CD4-positive, CD25-positive, alpha-beta regulatory T cell (primary cell): ENCODE measurements at places on chromosomes 12 and 14.

- no peaks in the 10 kb centered on the region for H3K27me3 ChIP-seq
- no peaks in the 10 kb centered on the region for H3K4me1 ChIP-seq
- H3K36me3 ChIP-seq = no peaks in the 10 kb centered on the region
- H3K4me3 ChIP-seq = no peak overlapping the region
- no peak overlapping the region for H3K27ac ChIP-seq
Measured at GRCh38 chr14:38669027-38669426, 413.1 kb upstream of the CLEC14A start.

GRCh38 chr12:31804185-31804504 is 75.3 kb upstream of the AMN1 start:
- H3K4me3 ChIP-seq = peak overlapping the region; percentile 81
- H3K27ac ChIP-seq = peak overlapping the region; percentile 52
- H3K27me3 ChIP-seq = no peaks in the 10 kb centered on the region
- DNase-seq = no peak
- H3K4me1 ChIP-seq = peaks cover 39% of the 10 kb centered on the region

GRCh38 chr12:1810201-1810930 is 10.0 kb upstream of the LRTM2 start:
- H3K4me3 ChIP-seq = no peak overlapping the region
- peaks cover 4% of the 10 kb centered on the region for H3K4me1 ChIP-seq
- H3K27ac ChIP-seq = no peak overlapping the region
- H3K36me3 ChIP-seq = no peaks in the 10 kb centered on the region

DNA sequence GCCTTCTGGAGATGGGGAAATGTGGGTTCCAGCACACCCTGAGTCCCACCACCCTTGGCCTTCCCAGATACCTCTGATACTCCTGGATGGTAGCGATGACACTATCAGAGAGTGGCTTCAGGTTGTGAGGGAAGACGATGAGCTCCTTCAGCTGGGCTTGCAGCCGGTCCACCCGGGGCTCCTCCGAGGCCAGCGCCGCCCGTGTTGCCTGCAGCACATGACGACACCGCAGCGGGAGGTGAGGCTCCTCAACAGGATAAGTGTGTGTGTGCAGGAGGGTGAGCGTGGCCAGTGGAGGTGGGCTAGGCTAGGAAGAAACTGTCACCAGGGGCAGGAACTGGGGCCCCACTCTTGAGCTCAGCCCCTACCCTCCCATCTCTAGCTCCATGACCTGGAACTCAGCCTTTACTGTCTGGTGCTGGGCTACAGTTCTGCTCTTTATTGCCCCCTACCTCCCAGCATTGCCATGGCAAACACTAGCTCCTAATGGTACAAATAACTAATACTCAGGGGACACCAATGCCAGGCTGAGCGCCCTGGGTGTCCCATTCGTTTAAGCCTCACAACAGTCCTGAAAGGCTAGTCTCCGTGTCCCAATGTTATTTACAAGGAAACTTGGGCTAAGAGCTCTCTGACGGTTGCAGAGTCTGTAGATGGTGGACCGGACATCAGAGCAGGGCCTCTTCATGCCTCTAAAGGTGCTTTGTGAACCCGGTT is 64.1 kb downstream of the SYNE3 start:
- no peak for DNase-seq
- H3K4me3 ChIP-seq = no peak overlapping the region
- H3K36me3 ChIP-seq = peaks cover 91% of the 10 kb centered on the region
- H3K4me1 ChIP-seq = no peaks in the 10 kb centered on the region
- no peak overlapping the region for H3K27ac ChIP-seq

- peaks cover 5% of the 10 kb centered on the region for H3K27me3 ChIP-seq
- H3K4me1 ChIP-seq = peaks cover 14% of the 10 kb centered on the region
- no peak for DNase-seq
- no peak overlapping the region for H3K4me3 ChIP-seq
- H3K36me3 ChIP-seq = no peaks in the 10 kb centered on the region
Measured at GRCh38 chr14:100155049-100155621, 4.3 kb downstream of the DEGS2 start.

- H3K4me1 ChIP-seq = no peaks in the 10 kb centered on the region
- peaks cover 3% of the 10 kb centered on the region for H3K27me3 ChIP-seq
- H3K4me3 ChIP-seq = no peak overlapping the region
- no peak overlapping the region for H3K27ac ChIP-seq
- DNase-seq = peak; percentile 15
- no peaks in the 10 kb centered on the region for H3K36me3 ChIP-seq
Measured at GRCh38 chr12:58346032-58346632, 404.8 kb downstream of the ATP23 start.

DNA sequence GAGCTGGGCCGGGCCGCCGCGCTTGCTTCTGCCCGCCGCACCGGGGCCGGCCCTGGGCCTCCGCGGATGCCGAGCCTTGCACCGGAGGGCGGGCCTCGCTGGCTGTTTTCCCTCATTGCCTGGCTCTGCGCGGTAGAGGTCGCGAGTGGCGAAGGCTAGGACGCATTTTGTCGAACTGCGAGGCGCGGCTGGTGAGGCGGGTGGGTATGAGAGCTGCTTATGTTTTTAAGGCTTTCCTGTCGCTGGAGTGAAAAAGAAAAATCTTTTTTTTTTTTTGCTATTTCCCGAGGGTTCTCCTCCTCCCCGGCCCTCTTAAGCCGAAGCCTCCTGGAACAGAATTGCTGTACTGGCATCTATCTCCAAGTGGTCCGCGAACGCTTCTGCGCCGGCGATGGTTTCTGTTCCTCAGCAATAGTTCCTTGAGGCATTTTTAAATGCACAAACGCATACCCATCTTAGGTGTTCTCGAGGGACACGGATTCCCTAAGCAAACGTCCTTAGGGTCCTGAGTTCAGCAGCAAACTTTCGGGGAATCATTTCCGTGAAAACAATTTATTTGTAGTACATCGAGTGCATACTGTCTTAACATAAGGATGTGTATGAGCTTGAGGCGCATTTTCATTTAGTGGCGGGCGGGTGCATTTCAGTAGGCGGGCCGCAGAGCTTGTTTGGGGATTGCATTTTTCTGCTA is 631 bp downstream of the RESF1 start:
- no peaks in the 10 kb centered on the region for H3K27me3 ChIP-seq
- peaks cover 55% of the 10 kb centered on the region for H3K4me1 ChIP-seq
- peak; percentile 77 for DNase-seq

DNA sequence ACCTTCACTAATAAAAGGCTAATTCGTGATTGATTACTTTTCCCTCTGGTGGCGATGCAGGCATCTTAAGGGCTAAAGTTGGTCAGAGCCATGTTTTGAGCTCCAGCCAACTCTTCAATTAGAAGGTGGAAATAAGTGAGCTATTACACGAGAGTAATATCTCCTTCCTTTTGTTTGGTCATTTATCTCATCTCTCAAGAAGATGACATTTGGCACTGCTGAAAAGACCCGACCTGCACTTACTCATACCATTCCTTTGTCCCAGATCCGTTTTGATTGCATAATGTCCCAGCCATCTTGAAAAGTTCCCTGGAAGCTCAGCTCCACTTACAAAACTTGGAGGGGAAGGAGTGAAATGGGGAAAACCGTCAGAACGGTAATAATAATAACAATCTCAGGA is 316.2 kb downstream of the VRK1 start:
- no peaks in the 10 kb centered on the region for H3K27me3 ChIP-seq
- DNase-seq = no peak
- H3K27ac ChIP-seq = no peak overlapping the region
- no peak overlapping the region for H3K4me3 ChIP-seq

- DNase-seq = no peak
- peaks cover 15% of the 10 kb centered on the region for H3K4me1 ChIP-seq
- H3K4me3 ChIP-seq = no peak overlapping the region
- H3K36me3 ChIP-seq = no peaks in the 10 kb centered on the region
Measured at GRCh38 chr12:52359621-52360061, 7.6 kb downstream of the KRT85 start.

- peaks cover 49% of the 10 kb centered on the region for H3K4me1 ChIP-seq
- no peak overlapping the region for H3K27ac ChIP-seq
- no peak for DNase-seq
- peaks cover 15% of the 10 kb centered on the region for H3K36me3 ChIP-seq
Measured at GRCh38 chr14:69400154-69400553, 1.7 kb downstream of the SLC39A9 start.

DNA sequence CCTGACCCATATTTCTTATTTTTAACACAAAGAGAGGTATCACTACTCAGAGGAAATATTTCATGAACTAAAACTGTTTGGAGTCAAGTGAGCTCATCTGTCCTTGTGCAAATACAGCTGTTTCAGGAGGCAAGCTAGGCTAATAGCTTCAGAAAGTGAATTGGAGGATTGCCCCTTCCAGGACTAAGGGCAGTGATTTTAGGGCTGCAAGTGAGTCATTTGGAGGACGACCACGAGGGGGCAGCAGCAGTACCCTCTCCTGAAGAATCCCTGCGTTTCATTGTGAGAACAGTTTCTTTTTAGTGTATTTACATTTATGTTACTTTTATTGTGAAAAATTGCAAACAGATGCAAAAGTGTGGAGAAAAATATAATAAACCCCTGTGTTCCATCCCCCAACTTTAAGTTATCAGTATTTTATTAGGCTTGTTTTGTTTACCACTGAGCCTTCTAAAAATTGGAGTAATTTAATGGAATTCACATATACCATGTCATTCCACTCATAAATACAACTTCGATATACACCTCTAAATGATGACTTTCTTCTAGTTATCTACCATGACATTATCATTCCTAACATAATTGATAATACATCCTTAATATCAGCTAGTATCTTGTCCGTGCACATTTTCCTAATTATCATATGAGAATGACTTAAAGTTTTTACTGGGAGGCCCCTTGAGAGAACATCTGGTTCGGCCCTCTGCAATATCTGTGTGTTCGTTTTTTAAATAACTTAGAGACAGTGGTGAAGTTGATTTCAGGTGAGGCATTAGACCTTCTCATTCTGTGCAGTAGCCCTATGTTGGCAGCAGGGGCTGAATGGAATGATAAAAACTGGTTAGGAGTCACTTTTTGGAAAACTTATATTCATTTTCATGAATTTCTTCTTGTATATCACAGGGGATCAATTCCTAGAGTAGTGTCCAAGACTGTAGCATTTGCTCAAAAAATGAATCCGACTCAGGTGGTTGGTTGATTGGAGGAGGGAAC is 13.7 kb downstream of the FOXJ2 start:
- H3K27me3 ChIP-seq = no peaks in the 10 kb centered on the region
- H3K27ac ChIP-seq = no peak overlapping the region
- peak; percentile 63 for DNase-seq
- H3K4me1 ChIP-seq = peaks cover 5% of the 10 kb centered on the region
- no peak overlapping the region for H3K4me3 ChIP-seq

GRCh38 chr14:92932448-92933395 is 9.8 kb downstream of the CHGA start:
- no peak overlapping the region for H3K27ac ChIP-seq
- DNase-seq = no peak
- H3K36me3 ChIP-seq = peaks cover 12% of the 10 kb centered on the region
- no peaks in the 10 kb centered on the region for H3K27me3 ChIP-seq
- no peak overlapping the region for H3K4me3 ChIP-seq
- no peaks in the 10 kb centered on the region for H3K4me1 ChIP-seq

DNA sequence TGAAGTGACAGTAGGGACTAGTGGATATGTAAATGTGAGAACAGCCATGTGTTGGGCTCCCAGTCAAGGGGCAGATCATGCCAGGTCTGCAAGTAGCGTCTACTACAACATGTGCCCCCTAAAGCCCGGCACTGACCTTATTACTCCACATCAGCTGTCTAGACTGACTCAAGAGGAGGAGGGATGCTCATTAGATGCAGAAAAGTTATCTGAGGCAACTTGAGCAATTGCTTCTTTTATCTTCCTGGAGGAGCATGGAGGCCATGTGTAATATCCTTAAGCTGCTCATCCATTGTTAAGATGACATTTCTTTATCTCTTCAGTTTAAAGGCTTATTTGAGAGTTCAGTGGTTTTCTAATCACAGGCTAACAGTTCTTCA is 404.7 kb upstream of the FLRT2 start:
- H3K4me1 ChIP-seq = no peaks in the 10 kb centered on the region
- DNase-seq = no peak
- no peaks in the 10 kb centered on the region for H3K36me3 ChIP-seq
- H3K4me3 ChIP-seq = no peak overlapping the region
- no peaks in the 10 kb centered on the region for H3K27me3 ChIP-seq
- no peak overlapping the region for H3K27ac ChIP-seq

GRCh38 chr12:116867523-116867922 is 13.7 kb downstream of the HRK start:
- H3K4me3 ChIP-seq = no peak overlapping the region
- peaks cover 3% of the 10 kb centered on the region for H3K27me3 ChIP-seq
- no peak overlapping the region for H3K27ac ChIP-seq
- no peaks in the 10 kb centered on the region for H3K4me1 ChIP-seq
- H3K36me3 ChIP-seq = no peaks in the 10 kb centered on the region
- no peak for DNase-seq
